ENCODE measurements at places on chromosomes 11 and 22.

GRCh38 chr11:117731722-117732290, 65.2 kb downstream of the DSCAML1 start:
- DNase-seq: no peak

DNA sequence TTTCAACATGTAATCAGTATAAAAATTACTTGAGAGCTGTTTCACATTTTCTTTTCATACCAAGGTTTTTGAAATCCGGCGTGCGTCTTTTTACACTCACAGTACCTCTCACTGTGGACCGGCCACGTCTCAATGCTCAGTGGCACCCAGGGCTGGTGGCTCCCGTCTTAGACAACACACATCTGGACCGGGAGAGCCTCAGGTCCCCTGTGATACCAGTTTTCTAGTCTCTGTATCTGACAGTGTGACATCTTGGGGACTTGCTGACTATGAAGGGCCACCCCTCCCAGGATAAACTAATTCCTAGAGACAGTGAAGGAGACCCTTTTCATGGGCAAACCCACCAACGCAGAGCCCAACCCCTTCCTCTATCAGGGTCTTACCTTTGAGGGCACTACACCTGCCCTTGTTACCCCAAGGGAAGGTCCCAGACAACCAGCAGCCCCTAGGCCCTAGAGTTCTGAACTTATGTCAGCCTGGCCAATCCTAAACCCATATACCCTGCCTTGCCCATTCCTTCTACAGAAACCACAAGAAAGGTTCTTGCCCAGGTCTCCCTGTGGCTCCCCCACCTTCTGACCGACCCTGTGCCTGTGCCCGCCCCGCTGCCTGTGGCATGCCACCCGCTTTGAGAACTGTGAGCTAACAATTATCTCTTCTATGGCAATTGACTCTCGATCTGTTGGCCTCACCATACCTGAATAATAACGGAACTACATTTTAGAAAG, 6.1 kb upstream of the ASCL2 start:
- no peak for DNase-seq

DNA sequence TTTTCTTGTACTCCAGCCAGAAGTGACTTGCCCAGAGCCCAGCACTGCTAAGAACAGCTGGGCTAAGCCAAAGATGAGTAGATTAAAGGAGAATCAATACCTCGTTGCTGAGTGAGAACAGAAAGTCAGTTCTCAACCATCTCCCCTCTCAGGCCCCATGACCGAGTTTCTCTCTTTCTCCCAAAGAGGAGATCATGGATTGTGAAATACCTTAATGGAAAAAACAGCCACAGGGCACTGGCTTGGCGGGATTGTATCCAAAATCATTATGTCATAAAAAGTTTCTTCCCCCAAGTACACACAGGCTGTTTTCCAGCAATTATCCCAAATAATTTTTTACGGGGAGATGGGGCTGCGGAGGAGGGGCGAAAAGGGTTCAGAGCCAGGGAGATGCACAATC, 111.8 kb upstream of the TMEM45B start:
- no peak for DNase-seq

GRCh38 chr22:30424534-30425326, 838 bp upstream of the MTFP1 start:
- DNase-seq: no peak

- DNase-seq: no peak
Observed at GRCh38 chr11:132408877-132409276, 1038.5 kb downstream of the NTM start.

DNA sequence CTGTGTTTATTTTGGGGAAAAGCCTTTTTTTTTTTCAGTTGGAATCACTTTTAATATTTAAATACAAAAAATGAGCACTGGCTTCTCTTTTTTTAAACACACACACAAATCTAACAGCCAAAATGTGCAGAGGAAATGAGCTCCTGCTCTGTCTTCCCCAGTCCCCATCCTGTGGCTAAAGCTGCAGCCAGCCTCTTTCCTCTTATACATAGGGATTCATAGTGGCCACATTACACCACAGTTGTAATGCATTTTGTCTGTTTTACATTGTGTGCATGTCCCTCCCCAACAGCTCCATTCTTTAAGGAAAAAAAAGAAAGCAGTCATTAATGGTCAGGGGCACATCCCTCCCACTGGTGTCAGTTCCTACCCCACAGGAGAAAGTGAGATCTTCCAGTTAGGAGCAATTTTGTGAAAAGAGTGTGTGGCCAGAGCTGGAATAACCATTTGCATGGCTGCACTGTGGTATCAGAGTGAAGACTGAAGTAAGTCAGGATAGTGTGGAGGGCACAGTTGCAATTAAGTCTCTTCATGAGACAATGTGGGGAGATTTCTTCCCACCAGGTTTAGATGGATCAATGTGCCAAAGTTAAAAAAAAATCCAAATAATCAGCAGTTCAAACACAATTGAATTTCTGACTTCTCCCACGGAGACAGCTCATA, 220.6 kb downstream of the TMEM135 start:
- DNase-seq: no peak

DNA sequence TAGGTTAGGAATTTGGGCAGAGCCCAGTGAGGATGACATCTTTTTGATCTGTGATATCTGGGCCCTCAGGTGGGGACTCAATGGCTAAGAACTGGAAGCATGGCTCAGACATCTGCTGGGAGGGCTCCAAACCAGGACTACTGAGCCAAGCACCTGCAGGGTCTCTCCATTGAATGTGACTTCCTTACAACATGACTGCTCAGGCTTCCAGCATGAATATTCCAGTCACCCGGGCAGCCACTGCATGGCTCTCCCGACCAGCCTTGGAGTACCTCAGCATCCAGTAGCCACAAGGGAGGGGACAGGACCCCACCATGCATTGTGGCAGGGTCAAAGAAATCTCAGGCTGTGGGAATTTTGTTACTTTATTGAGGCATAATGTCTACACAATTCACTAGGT, 8.6 kb downstream of the CDC45 start:
- DNase-seq: no peak

DNA sequence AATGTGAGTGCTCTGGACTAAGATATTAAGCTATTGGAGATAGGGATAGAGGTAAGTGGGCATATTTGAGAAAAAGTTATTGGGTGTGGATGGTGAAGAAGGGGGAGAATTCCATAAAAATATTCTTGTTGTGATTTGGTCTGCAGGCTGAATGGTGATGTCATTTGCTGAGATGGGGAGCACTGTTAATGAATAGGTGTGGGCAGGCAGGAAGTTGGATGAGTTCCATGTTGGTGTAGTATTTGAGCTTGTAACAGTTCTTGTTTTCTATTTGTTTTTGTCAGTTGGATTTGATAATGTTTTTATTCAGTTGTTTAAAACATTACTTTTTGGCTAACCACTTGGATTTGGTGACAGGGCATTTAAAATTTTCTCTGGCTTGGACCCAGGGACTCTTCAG, 168.8 kb downstream of the C11orf87 start:
- DNase-seq: no peak

- DNase-seq: no peak
Observed at GRCh38 chr11:93668171-93668570, 6.7 kb downstream of the CEP295 start.

DNA sequence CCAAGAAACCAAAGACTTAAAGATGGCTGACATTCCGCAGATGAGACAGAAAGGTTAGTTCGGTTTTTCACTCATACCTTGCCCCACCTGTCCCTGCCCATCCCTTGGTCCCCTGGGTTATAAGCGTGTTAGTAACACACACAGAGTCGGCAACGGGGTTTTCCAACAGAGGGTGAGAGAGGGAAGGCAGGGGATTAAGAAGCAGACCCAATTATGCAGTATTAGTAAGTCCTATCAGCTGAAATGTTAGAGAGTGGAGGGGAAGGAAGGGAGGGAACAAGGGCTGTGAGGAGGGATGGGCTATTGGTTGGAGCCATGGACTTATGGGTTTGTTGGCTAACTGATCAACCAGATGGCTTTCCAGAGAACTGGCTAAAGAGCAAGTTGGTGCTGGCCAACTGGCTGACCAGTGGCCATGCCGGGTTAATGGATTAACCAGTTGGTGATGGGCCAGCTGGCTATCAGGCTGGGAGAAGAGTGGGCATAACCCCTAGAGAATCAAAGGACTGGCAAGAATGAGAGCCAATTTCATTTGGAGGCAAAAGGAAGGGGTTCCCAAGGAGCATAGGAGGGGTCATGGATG, 45.5 kb downstream of the NRXN2 start:
- DNase-seq: no peak

- DNase-seq: no peak
Observed at GRCh38 chr11:114448749-114449482, 9.6 kb downstream of the REXO2 start.

DNA sequence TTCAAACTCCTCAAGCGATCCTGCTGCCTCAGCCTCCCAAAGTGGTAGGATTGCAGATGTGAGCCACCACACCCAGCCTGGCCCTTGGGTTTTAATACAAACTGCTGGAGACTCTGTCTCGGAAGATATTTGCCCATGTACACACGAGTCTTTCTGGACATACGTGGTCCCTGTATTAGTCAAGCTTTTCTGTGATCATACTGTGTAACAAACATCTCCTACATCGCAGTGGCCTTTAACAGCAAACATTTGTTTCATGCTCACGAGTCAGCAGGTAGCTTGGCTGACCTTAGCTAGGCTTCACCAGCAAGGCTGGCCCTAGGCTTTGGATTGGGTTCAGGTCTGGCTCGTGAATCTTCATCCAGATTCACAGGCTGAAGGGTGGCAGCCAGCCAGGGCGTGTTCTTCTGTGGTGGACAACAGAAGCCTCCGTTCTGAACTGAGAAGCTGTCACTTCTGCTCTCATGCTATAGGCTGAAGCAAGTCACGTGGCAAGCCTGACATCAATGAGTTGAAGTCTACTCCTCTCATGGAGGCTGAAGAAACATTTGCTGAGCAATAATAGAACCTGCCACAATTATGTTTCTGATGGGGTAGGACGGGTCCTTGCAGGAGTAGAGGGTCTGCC, 8.8 kb downstream of the KIAA1671 start:
- DNase-seq: no peak

- DNase-seq: no peak
Observed at GRCh38 chr11:111774955-111775710, 8.9 kb upstream of the PPP2R1B start.

- DNase-seq: no peak
Observed at GRCh38 chr11:9397746-9398680, 13.6 kb downstream of the IPO7 start.

DNA sequence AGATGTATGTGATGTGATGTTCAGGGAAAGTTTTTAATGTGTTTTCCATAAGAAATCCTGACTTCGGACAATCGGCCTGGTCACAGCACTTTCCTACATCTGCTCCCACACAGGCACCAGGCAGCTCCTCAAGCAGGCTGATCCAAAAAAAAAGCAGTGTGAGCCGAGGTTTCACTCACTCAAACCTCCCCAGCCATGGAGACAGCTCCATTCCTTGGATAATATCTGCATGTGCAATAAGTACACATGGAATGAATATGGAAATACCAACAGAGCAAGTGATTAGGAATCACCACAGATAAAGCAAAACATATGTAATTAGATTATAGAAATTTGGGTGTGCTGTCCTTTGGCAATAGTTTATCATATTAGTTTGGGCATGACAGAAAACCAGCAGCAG, 88.8 kb upstream of the API5 start:
- no peak for DNase-seq

DNA sequence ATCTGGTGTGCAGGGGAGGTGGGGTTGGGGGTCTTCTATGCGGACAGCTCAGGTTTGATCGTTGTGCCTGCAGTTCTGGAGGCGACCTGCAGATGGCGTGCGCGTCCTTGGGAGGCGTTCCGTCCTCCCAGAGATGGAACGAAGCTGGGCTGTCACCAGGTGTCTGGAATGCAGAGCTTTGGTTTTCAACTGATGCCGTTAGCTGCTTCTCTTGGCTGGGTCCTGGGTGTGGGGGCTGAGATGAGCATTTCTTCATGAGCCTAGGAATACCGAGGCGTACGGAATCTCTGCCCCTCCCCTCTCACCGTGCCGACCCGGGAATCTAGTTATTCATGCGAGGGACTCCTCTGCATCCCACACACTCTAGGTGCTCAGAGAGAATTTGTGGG, 98.6 kb downstream of the CEP164 start:
- no peak for DNase-seq

GRCh38 chr22:49993649-49994360, 18.8 kb downstream of the IL17REL start:
- no peak for DNase-seq

- DNase-seq: no peak
Observed at GRCh38 chr11:76678321-76678720, 7.8 kb upstream of the LRRC32 start.

DNA sequence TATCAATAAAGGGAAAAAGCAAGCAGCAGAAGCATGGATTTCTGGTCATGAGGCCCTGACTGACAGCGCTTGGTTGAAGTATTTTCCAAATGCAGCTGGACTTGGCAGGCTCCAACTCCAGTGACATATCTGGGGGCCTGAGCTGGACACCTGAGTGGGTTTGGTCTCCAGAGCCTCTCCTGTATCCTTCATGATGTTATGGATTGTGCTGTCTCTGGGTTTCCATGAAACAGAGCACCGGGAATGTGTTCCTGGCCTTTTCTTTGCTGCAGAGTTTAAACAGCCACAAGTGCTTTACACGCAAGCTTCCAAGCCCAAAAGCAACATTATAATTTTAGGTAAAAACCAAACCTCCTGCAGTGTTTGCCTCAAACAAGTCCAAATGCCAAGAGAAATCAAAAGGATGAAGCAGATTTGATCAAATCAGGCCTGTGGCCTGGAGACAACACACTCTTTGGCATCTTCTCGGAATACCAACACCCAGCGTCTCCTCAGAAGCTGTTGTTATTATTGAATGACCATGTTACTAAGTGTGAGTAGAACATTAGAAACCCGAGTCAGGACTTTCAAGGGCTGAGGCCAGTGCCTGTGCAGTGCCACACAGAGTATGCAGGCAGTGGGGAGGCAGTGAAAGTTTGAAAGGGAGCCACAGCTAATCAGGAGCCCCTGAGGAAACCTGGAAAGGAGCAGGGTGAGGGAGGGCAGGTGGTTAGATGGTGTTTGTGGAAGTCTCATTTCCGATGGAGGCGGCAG, 42.0 kb downstream of the ME3 start:
- no peak for DNase-seq

- no peak for DNase-seq
Observed at GRCh38 chr11:27055065-27055682, 14.6 kb downstream of the BBOX1 start.

GRCh38 chr22:26321469-26321913, 107.6 kb upstream of the ASPHD2 start:
- DNase-seq: no peak

DNA sequence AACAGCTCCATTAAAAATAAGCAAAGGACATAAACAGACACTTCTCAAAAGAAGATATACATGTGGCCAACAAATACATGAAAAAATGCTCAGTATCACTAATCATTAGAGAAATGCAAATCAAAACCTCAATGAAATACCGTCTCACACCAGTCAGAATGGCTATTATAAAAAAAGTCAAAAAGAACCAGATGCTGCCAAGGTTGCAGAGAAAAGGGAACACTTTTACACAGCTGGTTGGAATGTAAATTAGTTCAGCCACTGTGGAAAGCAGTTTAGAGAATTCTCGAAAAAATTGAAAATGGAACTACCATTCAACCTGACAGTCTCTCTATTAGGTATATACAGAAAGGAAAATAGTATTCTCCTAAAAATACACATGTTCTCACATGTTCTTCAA, 102.4 kb upstream of the FIBIN start:
- no peak for DNase-seq

All from SK-N-MC (cell line).